ENCODE measurements at places on chromosomes 11 and 22. TPM values are rescaled to one million over a fixed set of nuclear protein-coding genes. Genes with fewer than 3 reads are reported as not detected.

KIRREL3 gene
- total RNA-seq, result not detected

DNA sequence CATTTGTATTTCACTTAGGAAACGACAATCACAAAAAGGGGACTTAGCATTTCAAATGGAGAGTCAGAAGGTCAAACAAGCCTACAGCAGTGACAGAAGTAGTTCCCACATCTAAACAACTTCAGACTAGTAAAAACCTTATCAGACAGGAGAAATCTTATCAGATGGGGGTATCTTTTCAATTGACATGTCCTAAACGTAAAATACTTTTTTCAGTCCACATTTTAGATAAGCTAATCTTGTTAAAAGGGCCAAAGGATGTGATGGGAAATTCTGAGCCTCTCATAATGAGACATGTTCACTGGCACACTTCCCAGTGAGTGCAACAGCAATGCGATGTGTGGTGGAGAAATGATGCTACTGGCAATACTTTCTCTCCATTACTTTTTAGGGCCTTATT is 2.4 kb downstream of the MAPK1 start:
- H3K4me1 ChIP-seq, result peaks cover 49% of the 10 kb centered on the region
- peak overlapping the region; percentile 91 for H3K27ac ChIP-seq
- no peaks in the 10 kb centered on the region for H3K27me3 ChIP-seq
- peak overlapping the region; percentile 80 for H3K4me3 ChIP-seq
- DNase-seq, result peak; percentile 72

- no peak overlapping the region for H3K27ac ChIP-seq
- H3K36me3 ChIP-seq, result no peaks in the 10 kb centered on the region
- H3K4me1 ChIP-seq, result peaks cover 5% of the 10 kb centered on the region
- no peaks in the 10 kb centered on the region for H3K27me3 ChIP-seq
- H3K4me3 ChIP-seq, result no peak overlapping the region
- DNase-seq, result no peak
These were observed 3.5 kb downstream of the INPP5J start for GRCh38 chr22:31126128-31126868.

OR8D4 gene
- not detected for total RNA-seq

CASP5 gene
- total RNA-seq, result not detected

GRCh38 chr11:35173011-35173511 is 34.1 kb downstream of the CD44 start:
- no peak overlapping the region for H3K4me3 ChIP-seq
- H3K27me3 ChIP-seq, result no peaks in the 10 kb centered on the region
- no peak overlapping the region for H3K27ac ChIP-seq

DNA sequence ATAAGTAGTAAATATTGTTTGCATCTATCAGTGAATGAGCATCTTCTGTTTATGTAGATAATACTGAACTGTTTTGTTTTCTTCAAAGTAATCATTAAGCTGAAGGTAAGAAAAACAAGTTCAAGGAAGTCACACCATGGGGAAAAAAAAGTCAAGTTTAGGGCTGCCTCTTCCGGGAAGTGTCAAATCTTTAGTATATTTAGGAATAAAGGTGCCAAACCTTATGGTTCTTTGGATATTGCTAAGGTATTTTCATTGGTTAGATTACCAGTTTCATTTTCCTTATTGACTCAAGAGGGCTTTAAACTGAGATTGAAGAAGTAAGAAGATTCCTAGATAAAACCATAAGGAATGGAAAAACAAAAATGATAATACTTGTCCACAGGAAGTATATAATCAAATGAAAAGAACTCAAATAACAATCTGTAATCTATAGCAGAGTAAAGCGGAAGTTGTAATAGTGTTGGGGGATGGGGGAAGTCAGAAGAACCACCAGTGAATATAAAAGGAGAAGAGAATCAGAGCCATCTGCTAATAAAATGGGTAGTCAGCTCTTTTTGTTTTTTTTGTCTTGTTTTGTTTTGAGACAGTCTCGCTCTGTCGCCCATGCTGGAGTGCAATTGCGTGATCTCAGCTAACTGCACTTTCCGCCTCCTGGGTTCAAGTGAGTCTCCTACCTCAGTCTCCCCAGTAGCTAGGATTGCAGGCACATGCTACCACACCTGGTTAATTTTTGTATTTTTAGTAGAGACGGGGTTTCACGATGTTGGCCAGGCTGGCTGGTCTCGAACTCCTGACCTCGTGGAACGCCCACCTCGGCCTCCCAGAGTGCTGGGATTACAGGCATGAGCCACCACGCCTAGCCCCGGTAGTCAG is 2.3 kb downstream of the ATM start:
- H3K4me3 ChIP-seq, result no peak overlapping the region
- no peak for DNase-seq
- peaks cover 35% of the 10 kb centered on the region for H3K36me3 ChIP-seq
- no peaks in the 10 kb centered on the region for H3K27me3 ChIP-seq
- peak overlapping the region; percentile 9 for H3K27ac ChIP-seq
- peaks cover 16% of the 10 kb centered on the region for H3K4me1 ChIP-seq

DNA sequence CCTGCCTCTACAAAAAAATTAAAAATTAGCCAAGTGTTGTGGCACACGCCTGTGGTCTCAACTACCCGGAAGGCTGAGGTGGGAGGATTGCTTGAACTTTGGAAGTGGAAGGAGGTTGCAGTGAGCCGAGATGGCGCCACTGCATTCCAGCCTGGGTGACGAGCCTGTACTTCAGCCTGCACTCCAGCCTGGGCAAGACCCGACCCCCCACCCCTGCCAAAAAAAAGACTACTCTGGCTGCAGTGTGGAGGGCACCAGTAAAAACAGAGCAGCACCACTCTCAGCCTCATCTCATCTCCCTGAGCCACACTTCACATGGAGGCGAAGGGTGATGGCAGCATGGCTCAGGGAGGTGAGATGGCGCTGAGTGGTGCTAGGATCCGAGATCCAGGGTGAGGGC is 50.3 kb upstream of the THY1 start:
- no peak for DNase-seq
- H3K27me3 ChIP-seq, result peaks cover 11% of the 10 kb centered on the region
- peaks cover 27% of the 10 kb centered on the region for H3K4me1 ChIP-seq
- H3K36me3 ChIP-seq, result no peaks in the 10 kb centered on the region

GRCh38 chr11:100338144-100338840 is 348.8 kb upstream of the ARHGAP42 start:
- peaks cover 20% of the 10 kb centered on the region for H3K27me3 ChIP-seq
- H3K4me3 ChIP-seq, result no peak overlapping the region
- DNase-seq, result no peak

DNA sequence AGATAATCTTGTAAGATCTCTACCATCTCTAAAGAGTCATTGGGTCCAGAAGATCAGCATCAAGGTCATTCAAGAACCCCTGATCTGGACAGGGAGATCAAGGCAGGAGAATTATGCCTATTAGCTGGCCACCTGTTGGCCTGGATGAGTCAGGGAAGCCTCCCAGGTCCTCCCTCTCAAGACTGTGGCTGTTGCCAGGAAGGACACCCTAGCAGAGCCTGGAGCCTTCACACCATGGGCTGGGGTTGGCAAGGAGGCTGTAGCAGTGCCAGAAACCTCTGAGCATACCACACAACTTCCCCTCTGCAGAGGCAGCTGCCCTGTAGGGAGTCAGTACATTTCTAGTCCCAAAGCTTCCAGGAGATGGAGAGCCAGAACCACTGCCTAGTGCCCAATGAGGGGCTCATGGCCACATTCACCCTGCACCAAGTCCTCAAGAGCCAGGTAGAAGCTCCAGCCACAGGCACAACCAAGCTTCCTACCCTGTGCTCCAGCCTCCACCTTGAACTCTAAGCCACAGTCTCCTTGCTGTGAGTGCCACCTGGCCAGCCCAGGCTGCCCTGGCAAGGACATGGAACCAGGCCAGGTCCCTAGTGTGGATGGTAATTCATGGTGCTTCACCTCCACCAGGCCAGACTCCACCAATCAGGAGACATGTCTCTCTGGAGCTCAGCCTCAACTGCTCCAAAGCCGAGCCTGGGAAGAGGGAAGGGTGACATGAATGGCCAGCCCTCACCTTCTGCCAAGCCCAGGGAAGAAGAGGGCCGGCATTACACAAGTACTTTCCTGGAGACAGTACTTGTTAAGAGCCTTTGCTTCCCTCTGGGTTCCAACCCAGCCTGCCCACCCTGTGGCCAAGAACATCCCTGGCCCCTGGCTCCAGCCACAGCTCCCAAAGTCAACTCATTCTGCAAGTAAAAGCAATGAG is 124.3 kb downstream of the BUD13 start:
- peaks cover 32% of the 10 kb centered on the region for H3K27me3 ChIP-seq
- no peak for DNase-seq
- peaks cover 5% of the 10 kb centered on the region for H3K4me1 ChIP-seq
- H3K36me3 ChIP-seq, result no peaks in the 10 kb centered on the region

DNA sequence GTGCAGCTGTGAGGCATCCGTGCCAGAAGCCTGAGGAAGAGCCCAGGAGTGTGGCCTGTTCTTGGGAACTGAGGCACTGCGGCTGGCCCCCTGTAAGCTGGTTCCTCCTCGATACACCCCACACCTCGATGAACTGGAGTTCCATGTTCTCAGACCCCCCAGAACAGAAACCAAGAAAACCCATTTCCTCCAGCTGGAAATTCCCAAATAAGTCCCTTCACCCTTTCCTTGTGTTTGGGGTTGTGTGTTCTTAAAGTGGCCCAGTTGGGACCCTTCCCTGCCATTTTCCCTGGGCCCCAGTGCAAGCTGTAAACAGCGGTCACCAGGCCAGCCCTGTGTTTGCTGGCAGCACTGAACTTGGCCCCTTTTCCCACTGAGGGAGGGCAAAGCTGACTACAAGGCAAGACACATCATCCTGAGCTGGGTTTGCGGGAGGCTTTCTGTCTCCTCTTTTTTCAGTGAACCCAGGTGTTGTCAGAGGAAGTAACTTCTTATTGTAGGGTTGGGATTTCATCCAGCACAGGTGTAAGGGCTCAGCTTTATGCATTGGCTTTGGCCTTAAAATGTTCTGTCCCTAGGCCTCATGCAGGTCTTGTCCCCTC is 60.1 kb upstream of the MPEG1 start:
- no peak overlapping the region for H3K4me3 ChIP-seq
- H3K36me3 ChIP-seq, result no peaks in the 10 kb centered on the region
- H3K27ac ChIP-seq, result no peak overlapping the region
- no peaks in the 10 kb centered on the region for H3K27me3 ChIP-seq
- H3K4me1 ChIP-seq, result peaks cover 4% of the 10 kb centered on the region

DNA sequence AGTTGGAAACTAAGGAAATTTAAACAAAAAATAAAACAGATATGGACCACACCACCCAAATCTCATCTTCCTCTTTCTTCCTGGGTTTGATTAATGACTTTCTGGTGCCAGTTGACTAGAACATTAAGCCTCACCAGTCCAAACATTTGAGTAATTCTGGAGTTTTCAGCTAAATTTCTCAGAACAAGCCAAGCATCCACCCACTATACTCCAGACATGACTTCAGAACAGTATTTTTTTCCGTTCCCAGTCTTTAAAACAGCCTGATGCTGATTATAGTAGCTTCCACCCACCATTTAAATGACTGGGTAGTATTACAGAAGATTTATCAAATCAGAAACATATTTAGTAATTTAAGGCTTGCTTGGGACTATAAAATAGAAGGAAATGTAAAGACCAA is 230.9 kb upstream of the UBASH3B start:
- H3K4me3 ChIP-seq, result no peak overlapping the region
- no peaks in the 10 kb centered on the region for H3K27me3 ChIP-seq
- DNase-seq, result no peak
- H3K36me3 ChIP-seq, result no peaks in the 10 kb centered on the region

PNPLA3 gene
- total RNA-seq, result 4.1 TPM

- no peaks in the 10 kb centered on the region for H3K4me1 ChIP-seq
- no peak overlapping the region for H3K4me3 ChIP-seq
- H3K27ac ChIP-seq, result no peak overlapping the region
- no peaks in the 10 kb centered on the region for H3K27me3 ChIP-seq
- peak; percentile 20 for DNase-seq
These were observed 621.5 kb upstream of the B3GAT1 start for GRCh38 chr11:135033540-135033939.

GRK3 gene
- total RNA-seq, result 6.5 TPM

DNA sequence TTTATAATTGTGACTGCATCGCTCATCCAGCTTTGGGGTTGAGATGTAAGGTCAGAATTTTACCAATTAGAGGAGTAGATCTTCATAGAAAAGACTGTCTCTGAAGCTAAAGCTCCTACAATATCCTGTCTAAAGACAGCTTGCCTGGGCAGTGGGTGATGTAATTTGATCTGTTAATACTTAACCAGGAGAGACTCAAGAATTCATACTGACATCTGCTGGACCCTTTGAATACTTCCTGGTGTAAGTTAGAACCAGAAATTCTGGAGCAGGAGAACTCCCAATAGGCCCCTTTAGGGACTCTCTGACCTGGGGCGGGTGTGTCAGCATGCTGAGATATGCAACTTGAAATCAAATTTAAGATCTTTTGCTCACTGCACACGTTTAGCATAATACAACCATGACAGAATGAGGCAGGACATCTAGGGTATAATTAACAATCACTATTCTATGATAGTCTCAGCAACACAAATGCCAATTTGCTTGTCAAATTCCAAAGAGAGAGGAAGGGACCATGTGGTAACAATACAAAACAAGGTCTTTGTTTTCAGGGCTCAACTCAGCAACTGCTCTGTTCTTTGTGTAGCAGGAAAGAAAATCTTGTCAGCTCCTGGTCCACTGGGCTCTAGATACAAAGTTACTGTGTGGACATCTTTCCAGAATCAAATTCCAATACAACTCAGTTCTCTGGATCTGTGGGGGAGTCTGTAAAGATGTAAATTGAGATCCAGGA is 143.9 kb downstream of the INSC start:
- no peak overlapping the region for H3K27ac ChIP-seq
- H3K4me3 ChIP-seq, result no peak overlapping the region
- peak; percentile 51 for DNase-seq
- H3K36me3 ChIP-seq, result no peaks in the 10 kb centered on the region
- H3K4me1 ChIP-seq, result no peaks in the 10 kb centered on the region

DNA sequence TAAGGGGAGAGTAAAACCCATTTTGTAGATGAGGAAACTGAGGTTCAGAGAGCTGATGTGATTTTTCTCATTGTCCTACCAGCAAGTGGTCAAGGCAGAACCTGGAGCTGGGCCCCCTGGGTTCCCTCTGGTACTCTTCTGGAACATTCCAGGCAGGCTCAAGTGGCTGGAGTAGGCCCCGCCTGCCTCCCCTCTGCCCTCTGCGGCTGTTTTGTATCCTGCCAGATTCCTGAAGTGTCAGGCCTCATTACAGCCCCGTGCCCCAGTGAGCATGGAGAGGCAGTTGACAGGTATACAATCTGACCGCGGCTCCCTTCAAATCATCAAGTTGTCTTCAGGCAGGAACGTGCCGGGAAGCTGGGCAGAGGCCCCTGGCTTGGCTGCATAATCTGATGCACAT is 94.6 kb upstream of the CD82 start:
- peaks cover 53% of the 10 kb centered on the region for H3K27me3 ChIP-seq
- H3K4me3 ChIP-seq, result no peak overlapping the region
- H3K4me1 ChIP-seq, result no peaks in the 10 kb centered on the region
- H3K36me3 ChIP-seq, result no peaks in the 10 kb centered on the region

- no peaks in the 10 kb centered on the region for H3K27me3 ChIP-seq
- DNase-seq, result no peak
- H3K36me3 ChIP-seq, result peaks cover 40% of the 10 kb centered on the region
- H3K27ac ChIP-seq, result no peak overlapping the region
- no peaks in the 10 kb centered on the region for H3K4me1 ChIP-seq
- H3K4me3 ChIP-seq, result no peak overlapping the region
These were observed 12.9 kb downstream of the DPP3 start for GRCh38 chr11:66493130-66493529.

Data from MCF 10A (cell line).